ENCODE measurements at places on chromosomes 4 and X. TPM values are rescaled to one million over a fixed set of nuclear protein-coding genes. Genes with fewer than 3 reads are reported as not detected.

PABPC5 gene
- 1.2 TPM for total RNA-seq

DNA sequence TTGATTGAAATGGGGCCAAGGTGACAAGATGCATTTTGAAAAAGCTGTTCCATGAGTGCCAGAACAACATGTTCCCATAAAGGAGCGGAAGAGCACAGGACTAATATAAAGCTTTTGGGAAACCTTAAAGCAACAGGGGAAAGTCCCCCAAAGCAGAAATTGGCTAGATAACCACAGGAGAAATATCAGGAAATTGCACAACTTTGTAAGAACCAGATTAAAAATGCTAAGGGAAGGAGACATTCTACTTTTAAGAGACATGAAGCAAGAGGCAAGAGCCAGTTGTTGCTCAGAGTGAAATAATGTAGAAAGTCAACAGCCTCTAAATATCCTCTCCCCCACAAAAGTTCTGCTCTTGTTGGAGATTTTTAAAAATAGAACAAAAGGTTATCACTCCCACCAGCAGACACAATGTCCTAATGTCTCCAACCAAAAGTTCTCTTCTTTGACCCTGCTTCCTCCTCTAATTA lies 85.2 kb upstream of the LNX1 start:
- H3K27me3 ChIP-seq: no peaks in the 10 kb centered on the region
- H3K27ac ChIP-seq: peak overlapping the region; percentile 10
- no peaks in the 10 kb centered on the region for H3K36me3 ChIP-seq
- H3K4me3 ChIP-seq: no peak overlapping the region
- no peak for DNase-seq

- no peak overlapping the region for H3K4me3 ChIP-seq
- no peaks in the 10 kb centered on the region for H3K27me3 ChIP-seq
- H3K4me1 ChIP-seq: no peaks in the 10 kb centered on the region
- no peaks in the 10 kb centered on the region for H3K36me3 ChIP-seq
- peak overlapping the region; percentile 40 for H3K27ac ChIP-seq
These were observed 716.1 kb upstream of the INTU start for GRCh38 chr4:126916626-126917140.

DNA sequence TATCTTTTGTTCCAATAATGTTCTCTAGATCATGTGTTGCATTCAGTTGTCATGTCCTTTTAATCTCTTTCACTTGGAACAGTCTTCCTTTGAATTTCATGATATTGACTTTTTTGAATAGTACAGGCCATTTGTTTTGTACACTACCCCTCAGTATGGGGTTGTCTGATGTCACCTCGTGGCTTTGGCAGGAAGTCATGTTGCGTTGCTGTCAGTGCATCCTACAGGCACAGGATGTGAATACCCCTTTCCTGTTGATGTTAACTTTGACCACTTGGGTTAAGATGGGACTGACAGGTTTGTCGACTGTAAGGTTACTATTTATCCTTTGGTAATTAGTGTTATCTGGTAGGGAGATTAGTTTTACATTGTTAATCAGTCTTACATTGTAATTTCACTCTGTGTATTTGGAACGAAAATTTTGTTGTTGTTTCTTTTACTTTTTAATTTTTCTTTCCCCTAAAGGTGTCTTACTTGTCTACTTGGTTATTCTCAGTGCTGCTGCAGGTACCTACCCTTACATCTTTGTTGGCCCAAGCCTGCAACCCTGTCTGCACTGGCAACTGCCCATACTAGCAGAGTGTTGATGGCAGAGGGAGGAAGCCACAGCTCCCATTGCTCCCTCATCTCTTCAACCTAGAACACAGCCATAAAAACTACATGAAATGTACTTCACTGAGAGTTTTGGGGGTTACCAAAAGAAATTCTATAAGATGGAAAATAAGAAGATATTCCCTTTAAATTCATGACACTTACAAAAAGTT lies 14.7 kb upstream of the ATP8A1 start:
- peak overlapping the region; percentile 38 for H3K27ac ChIP-seq
- H3K36me3 ChIP-seq: no peaks in the 10 kb centered on the region
- H3K27me3 ChIP-seq: no peaks in the 10 kb centered on the region
- no peak for DNase-seq
- no peaks in the 10 kb centered on the region for H3K4me1 ChIP-seq

DNA sequence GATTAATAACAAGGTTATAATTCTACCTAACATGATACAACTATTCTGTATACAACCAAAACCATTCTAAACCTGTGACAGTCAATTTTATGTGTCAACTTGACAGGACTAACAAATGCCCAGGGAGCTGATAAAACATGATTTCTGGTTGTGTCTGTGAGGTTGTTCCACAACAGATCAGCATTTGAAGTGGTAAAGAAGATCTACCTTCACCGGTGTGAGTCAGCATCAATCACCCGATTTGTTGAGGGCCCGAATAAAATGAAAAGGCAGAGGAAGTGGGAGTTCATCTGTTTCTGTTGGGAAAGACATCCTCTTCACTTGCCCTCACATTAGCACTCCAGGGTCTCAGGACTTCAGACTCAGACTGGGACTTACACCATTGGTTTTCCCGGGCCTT lies 187.9 kb downstream of the MAB21L2 start:
- H3K4me1 ChIP-seq: no peaks in the 10 kb centered on the region
- no peak for DNase-seq
- H3K4me3 ChIP-seq: no peak overlapping the region
- no peak overlapping the region for H3K27ac ChIP-seq

DNA sequence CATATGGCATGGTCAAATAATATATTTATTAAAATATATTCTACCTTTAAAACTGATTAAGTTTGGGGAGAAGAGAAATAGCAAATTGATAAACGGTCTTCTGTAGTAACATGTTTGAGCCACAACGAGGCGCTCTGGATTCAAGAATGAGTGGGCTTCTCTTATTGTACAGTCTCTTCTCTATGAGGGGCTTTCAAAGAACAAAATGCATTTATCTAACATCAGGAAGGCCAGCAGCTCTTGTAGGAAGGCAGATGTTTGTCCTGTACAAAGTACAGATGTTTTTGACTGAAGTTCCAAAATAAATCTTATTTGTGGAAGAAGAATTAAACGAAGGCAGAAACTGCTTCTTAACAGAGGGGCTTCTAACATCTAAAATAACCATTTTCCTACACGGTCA lies 153.6 kb downstream of the RASL11B start:
- DNase-seq: peak; percentile 65
- H3K4me3 ChIP-seq: no peak overlapping the region
- no peaks in the 10 kb centered on the region for H3K27me3 ChIP-seq
- H3K4me1 ChIP-seq: peaks cover 18% of the 10 kb centered on the region
- no peaks in the 10 kb centered on the region for H3K36me3 ChIP-seq

DNA sequence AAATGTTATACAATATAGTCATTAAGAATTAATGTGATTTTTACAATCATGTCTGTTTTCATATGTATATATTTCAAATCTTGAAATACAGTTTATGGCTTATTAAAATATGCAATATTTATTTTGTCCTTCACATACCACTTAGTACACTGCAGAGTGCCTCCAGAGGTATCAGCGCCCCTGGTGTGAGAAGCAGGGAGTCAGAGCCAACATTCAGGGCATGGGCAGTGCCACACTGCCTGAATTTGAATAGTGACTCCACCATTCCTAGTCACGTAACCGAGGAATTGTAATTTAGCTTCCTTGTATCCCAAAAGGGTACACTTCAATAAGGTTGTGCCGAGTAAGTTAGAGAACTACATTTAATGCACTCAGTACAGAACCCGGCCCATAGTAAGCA lies 4.3 kb upstream of the C4orf54 start:
- H3K4me3 ChIP-seq: no peak overlapping the region
- no peaks in the 10 kb centered on the region for H3K27me3 ChIP-seq
- no peak overlapping the region for H3K27ac ChIP-seq
- H3K36me3 ChIP-seq: no peaks in the 10 kb centered on the region
- no peak for DNase-seq

GRCh38 chr4:180808862-180809261 lies 1434.3 kb upstream of the TENM3 start:
- DNase-seq: no peak
- H3K27me3 ChIP-seq: no peaks in the 10 kb centered on the region
- no peak overlapping the region for H3K4me3 ChIP-seq
- no peaks in the 10 kb centered on the region for H3K4me1 ChIP-seq
- no peak overlapping the region for H3K27ac ChIP-seq
- H3K36me3 ChIP-seq: no peaks in the 10 kb centered on the region

- no peaks in the 10 kb centered on the region for H3K4me1 ChIP-seq
- no peak overlapping the region for H3K27ac ChIP-seq
- no peaks in the 10 kb centered on the region for H3K27me3 ChIP-seq
- no peaks in the 10 kb centered on the region for H3K36me3 ChIP-seq
- H3K4me3 ChIP-seq: no peak overlapping the region
These were observed 254.6 kb downstream of the CBLL2 start for GRCh38 chrX:22527302-22527701.

All from left lung (tissue), 14 donors.